ENCODE measurements at places on chromosomes 7 and 10. TPM values are rescaled to one million over a fixed set of nuclear protein-coding genes. Genes with fewer than 3 reads are reported as not detected.

DNA sequence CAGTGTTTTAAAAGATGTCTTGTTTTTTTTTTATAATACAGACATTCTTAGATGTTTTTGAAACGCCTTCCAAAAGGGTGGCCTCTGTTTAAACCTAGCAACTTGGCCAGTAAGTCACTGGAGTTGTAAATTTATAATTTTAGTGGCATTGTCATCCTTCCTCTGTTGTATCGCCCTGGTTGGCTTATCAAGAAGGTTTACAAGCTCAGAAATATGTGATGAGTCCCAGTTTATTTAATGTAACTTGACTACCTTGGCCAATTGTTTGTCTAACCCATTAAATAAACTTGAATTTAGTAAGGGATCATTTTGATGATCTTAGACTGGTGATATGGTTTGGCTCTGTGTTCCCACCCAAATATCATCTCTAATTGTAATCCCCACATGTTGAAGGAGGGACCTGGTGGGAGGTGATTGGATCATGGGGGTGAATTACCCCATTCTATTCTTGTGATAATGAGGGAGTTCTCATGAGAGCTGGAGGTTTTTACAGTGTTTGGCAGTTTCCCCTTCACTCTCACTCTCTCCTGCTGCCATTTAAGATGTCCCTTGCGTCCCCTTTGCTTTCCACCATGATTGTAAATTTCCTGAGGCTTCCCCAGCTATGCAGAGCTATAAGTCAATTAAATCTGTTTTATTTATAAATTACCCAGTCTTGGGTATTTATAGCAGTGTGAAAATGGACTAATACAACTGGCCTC is 13.4 kb upstream of the NT5C3A start:
- no peak for DNase-seq
- H3K36me3 ChIP-seq: no peaks in the 10 kb centered on the region
- no peak overlapping the region for H3K27ac ChIP-seq
- H3K4me3 ChIP-seq: no peak overlapping the region

DNA sequence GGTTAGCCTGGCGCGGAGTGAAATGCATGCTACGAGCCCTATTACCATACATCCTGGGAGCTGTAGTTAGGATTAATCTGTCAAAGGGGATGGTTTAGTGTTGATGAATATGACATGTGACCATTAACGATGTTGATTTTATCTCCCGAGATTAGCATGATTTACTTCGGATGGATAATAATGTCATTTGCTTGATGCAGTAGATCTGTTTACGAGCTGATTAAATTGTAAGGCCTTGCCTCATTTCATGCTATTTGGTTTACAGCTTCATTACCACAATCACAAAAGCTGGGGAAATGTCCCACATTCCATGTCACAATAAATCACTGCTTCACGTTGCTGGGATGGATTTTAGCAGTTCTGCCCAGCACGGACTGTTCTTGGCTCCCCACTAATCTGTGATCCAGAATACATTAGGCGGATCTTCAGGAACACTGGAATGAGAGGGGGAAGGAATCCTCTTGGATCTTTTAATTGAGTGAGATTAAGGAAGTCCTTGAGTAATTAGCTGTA is 22.3 kb downstream of the ZNF503 start:
- H3K4me3 ChIP-seq: no peak overlapping the region
- no peak overlapping the region for H3K27ac ChIP-seq
- DNase-seq: no peak
- no peaks in the 10 kb centered on the region for H3K36me3 ChIP-seq

GRCh38 chr7:99437946-99438572 is 539 bp downstream of the PTCD1 start:
- H3K27me3 ChIP-seq: no peaks in the 10 kb centered on the region
- peaks cover 18% of the 10 kb centered on the region for H3K4me1 ChIP-seq
- no peak overlapping the region for H3K27ac ChIP-seq
- peaks cover 11% of the 10 kb centered on the region for H3K36me3 ChIP-seq

DNA sequence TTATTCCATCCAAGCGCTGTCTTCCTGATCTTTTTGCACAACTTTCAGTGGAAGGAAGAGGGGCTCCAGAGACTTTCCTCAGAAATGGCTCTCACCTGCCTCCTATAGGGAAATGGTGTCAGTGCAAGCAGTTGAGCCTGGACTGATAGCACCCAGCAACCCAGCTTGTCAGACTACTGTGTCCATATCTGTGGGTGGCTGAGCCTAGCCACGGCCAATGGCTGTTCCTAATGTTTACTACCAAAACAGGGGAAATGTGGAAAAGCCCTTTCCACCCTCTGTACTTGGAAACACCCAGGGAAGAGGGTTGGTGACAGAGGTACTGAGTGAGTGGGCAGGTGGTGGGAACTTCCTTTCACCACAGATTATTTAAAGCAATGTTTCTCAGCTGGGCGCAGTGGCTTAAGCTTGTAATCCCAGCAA is 4.3 kb upstream of the YKT6 start:
- H3K4me1 ChIP-seq: peaks cover 7% of the 10 kb centered on the region
- no peak overlapping the region for H3K27ac ChIP-seq
- H3K27me3 ChIP-seq: peaks cover 4% of the 10 kb centered on the region
- peak; percentile 34 for DNase-seq
- H3K36me3 ChIP-seq: no peaks in the 10 kb centered on the region
- no peak overlapping the region for H3K4me3 ChIP-seq

- no peak overlapping the region for H3K27ac ChIP-seq
- H3K4me3 ChIP-seq: no peak overlapping the region
- H3K27me3 ChIP-seq: no peaks in the 10 kb centered on the region
These were observed 254.0 kb downstream of the USP6NL start for GRCh38 chr10:11357439-11357838.

DNA sequence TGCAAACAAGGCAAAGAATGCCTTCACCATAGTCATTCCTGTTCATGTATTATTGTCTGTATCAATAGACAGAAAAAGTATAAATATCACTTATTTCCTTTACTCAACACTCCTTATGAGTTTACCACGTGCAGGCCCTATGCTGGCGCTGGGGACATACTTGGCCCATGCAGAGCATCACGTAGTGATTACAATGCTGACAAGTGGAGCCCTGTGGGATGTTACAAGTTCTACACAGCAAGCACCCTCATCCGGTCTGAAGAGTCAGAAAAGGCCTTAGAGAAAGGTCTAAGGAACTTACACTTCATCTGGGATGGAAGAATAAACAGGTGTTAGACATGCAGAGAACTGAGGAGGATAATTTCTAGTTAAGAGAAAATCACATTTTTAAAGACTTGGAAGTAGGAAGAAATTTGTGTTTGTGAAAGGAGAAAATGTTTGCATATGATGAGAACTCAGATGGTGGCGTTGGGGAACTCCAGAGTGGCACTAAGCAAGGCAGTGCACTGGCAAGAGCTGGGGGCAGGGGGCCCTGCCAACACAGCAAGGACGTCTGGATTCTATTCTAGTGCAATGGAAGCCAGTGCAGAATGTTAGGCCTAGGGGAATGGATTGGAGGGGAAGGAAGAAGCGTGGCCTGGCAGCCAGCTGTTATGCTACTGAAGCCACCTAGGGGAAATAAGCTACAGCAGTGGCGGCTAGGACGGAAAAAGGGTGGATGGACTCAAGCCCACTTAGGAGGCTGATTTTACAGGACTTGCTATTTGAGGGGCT is 116.2 kb downstream of the ELMO1 start:
- H3K27ac ChIP-seq: no peak overlapping the region
- no peak for DNase-seq
- H3K27me3 ChIP-seq: no peaks in the 10 kb centered on the region

DNA sequence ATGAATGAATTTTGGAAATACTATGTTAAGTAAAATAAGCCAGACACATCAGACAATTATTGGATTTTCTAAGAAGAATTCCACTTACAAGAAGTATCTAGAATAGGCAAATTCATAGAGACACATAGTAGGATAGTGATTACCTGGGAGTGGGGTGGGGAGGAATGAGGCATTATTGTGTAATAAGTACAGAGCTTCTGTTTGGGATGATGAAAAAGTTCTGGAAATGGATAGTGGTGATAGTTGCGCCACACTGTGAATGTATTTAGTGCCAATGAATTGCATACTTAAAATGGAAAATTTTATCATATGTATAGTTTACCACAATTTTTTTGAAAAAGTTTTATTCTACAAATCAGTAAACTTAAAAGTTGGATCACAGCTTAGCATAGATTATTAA is 297.2 kb upstream of the KAT6B start:
- no peak for DNase-seq
- no peaks in the 10 kb centered on the region for H3K4me1 ChIP-seq
- H3K36me3 ChIP-seq: no peaks in the 10 kb centered on the region
- no peaks in the 10 kb centered on the region for H3K27me3 ChIP-seq

DNA sequence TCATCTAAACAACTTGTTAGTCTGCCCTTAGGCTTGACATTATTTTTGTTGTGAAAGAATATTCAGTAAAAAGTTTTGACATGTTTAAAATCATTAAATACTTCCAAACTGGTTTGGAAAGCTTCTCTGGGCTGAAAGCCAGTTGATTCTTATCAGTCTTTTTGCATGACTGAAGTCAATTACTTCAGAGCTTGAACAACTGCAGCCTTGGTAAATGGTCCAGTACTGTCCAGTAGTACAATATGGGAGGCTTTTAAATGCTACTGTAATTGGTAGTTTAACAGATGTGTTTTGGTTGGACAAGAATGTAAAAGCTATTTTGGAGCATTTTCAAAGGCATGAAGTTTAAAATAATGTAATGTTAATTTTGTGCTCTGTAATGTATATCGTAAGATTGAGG is 103.4 kb downstream of the SDK1 start:
- no peak for DNase-seq
- no peaks in the 10 kb centered on the region for H3K4me1 ChIP-seq
- no peak overlapping the region for H3K4me3 ChIP-seq
- no peak overlapping the region for H3K27ac ChIP-seq
- H3K36me3 ChIP-seq: no peaks in the 10 kb centered on the region

DNA sequence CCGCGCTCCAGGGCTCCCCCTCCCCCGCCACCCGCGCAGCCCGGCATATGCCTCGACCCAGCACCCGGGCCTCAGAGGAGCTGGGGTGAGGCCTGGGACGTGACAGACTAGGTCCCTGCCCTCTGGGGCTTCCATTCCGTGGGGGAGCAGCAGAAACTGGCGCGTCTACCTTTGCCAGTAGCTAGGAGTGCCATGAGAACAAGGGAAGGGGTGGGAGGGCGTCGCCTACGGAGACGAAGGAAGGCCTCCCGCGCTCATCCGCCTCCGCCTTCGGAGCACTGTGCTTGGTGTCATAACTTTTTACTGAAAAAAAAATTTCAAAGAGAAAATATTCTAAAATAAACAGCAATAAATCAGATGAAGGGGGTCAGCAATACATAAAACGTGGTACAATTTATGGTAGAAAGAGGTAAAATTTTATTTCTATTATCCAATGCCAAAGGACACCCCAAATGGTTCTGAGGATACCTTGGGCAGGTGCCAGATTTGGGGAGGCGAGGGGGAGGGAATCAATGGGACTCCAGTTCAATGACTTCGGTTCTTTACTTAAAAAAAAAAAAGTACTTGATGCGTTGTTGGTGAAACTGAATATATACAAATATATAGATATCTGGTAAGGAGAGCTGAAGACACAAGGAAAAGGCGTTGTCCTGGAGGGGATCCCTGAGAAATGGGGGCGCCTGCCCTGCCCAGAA is 35.1 kb upstream of the GRID1 start:
- no peaks in the 10 kb centered on the region for H3K36me3 ChIP-seq
- H3K27me3 ChIP-seq: no peaks in the 10 kb centered on the region
- peaks cover 29% of the 10 kb centered on the region for H3K4me1 ChIP-seq
- peak overlapping the region; percentile 66 for H3K27ac ChIP-seq
- peak overlapping the region; percentile 85 for H3K4me3 ChIP-seq

DNA sequence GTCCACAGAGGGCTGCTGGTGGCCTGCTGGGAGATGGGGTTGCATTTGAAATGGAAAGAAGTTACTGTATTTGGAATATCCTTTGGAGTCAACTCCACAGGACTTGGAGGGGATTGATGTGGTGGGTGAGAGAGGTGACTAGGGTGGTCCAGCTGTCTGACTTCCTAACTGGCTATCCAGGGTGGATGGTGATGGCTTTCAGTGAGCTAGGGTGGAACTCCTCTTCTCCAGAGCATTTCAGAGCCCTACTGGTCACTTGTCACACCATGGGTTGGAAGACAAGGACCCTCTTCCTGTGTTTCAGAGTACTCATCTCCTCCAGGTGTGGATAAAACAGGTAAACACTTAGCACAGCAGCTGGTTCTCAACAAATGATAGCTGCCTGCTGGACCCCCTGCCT is 3.3 kb upstream of the ADAMTS14 start:
- H3K4me3 ChIP-seq: no peak overlapping the region
- H3K27ac ChIP-seq: no peak overlapping the region
- no peaks in the 10 kb centered on the region for H3K36me3 ChIP-seq
- no peak for DNase-seq
- peaks cover 37% of the 10 kb centered on the region for H3K27me3 ChIP-seq

- no peaks in the 10 kb centered on the region for H3K27me3 ChIP-seq
- H3K27ac ChIP-seq: no peak overlapping the region
- no peak overlapping the region for H3K4me3 ChIP-seq
- no peak for DNase-seq
- H3K4me1 ChIP-seq: no peaks in the 10 kb centered on the region
These were observed 1.5 kb downstream of the LIPK start for GRCh38 chr10:88707429-88708155.

DNA sequence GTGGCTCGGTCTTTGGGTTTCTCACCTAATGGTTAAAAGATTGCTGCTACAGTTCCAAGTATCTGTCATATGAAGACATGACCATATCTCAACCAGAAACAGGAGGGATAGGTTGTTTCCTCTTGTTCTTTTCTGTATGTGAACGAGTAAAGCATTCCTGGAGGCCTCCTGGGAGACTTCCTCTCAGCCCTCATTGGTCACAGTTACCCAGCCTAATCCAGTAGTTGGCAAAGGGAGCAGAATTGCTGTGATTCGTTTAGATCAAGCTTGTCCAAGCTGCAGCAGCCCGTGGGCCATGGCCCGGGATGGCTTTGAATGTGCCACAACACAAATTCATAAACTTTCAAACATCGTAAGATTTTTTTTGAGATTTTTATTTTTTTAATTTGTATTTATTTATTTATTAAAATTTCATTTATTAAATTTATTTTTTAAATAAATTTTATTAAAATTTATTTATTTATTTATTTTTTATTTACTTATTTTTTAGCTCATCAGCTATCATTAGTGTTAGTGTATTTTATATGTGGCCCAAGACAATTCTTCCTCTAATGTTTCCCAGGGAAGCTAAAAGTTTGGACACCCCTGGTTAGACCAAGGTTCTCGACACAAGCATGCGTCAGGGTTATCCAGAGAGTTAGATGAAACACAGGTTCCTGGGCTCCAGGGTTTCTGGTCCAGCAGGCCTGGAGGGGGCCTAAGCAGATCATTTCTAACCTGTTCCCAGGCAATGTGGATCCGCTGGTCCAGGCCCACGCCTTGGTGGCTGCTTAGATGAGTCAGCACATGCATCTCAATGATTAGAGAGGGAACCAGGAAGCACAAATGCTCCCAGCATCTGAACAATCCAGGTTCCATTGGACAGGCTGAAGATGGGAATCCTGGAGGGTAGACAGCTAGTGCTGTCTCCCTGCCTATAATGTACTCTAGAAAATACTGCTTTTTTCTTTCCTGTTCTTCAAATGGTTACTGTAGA is 25.6 kb downstream of the CDC123 start:
- H3K4me1 ChIP-seq: no peaks in the 10 kb centered on the region
- DNase-seq: no peak
- no peak overlapping the region for H3K4me3 ChIP-seq
- peaks cover 40% of the 10 kb centered on the region for H3K36me3 ChIP-seq

VAX1 gene
- 0.02 TPM for polyA plus RNA-seq

WNT8B gene
- 0.18 TPM for polyA plus RNA-seq

POMZP3 gene
- 14.3 TPM for polyA plus RNA-seq

CPN1 gene
- 0.02 TPM for polyA plus RNA-seq

LIPF gene
- 1.0 TPM for polyA plus RNA-seq

SPACDR gene
- polyA plus RNA-seq: 2.4 TPM

GJC3 gene
- 0.11 TPM for polyA plus RNA-seq

CYP3A4 gene
- 11.1 TPM for polyA plus RNA-seq

Data from thymus (tissue), 14 donors.